ENCODE measurements at places on chromosomes 2 and 18.

GRCh38 chr2:67237288-67237687 lies 159.8 kb upstream of the ETAA1 start:
- no peak for DNase-seq

DNA sequence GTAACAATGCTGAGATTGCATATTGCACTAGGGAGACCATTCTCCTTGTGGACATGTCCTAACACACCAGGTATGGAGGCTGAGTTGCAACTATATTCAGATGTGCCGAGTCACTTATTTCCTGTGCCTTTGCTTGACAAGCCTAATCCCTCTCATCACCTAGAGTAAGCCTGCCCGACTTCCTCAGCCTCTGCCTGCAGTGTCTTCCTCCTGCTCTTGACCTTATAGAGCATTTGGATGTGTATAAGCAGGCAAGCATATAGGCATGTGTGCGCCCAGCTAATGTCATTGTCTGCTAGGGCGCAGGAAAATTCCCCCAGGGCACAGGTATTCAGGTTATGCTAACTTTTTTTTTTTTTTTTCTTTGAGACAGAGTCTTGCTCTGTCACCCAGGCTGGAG lies 316.9 kb downstream of the CDH2 start:
- no peak for DNase-seq

GRCh38 chr2:11771971-11772615 lies 25.7 kb downstream of the LPIN1 start:
- no peak for DNase-seq

DNA sequence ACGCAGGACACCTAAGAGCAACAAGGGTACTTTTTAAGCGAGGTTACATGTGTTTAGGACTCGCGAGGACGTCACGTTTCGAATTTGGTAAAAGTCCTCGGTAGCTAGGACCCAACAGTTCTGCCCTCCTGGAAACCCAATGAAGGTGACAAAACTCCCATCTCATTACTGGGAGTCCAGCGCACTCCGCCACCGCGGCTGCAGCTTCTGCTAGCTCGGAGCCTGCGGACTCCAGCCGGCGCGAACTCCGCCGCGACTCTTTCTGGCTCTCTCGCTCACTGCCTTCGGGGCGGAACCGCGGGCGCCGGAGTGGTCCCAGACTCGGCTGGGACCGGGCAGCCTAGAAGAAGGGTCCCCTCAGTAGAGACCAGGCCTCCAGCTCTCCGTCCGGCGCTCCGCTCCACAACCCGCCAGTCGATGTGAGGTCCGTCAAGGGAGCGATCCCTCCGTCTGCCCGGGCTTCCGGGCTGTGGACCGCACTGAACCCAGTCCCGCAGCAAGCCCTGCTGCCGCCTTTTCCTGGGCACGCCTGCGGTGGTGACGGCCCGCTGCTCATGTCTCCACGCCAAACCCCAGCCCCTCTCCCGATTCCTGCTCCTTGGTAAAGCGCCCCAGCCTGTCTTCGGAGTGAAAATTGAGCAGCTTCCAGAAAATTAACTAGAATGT lies 3.0 kb upstream of the OSR1 start:
- DNase-seq: peak; percentile 39

GRCh38 chr2:132656266-132656975 lies 13.6 kb downstream of the LYPD1 start:
- no peak for DNase-seq

DNA sequence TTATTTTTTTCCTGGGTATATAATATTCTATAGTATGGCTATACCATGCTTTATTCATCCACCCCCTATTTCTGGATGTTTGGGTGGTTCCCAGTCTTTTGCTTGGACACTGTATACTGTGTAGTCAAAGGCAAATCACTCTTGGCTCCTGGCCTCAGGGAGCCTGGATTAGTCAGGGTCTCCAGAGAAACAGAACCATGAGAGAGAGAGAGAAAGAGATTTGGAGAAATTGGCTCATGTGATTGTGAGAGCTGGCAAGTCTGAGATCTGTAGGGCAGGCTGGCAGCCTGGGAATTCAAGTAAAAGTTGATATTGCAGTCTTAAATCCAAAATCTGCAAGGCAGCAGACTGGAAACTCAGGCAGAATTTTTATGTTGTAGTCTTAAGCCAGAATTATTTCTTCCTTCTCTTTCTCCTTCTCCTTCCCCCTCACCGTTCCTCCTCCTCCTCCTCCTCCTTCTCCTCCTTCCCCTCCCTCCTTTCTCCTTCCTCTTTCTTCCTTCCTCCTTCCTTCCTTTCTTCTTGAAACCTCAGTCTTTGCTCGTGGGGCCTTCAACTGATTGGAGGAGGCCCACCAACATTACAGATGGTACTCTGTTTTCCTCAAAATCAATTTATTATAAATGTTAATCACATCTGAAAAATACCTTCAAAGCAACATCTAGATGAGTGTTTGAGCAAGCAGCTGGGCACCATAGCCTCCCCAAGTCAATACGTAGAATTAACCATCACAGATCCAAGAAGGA lies 33.0 kb downstream of the CTIF start:
- no peak for DNase-seq

GRCh38 chr2:159186462-159186861 lies 100.0 kb downstream of the WDSUB1 start:
- DNase-seq: no peak

GRCh38 chr2:195312662-195313061 lies 344.4 kb upstream of the SLC39A10 start:
- DNase-seq: no peak

DNA sequence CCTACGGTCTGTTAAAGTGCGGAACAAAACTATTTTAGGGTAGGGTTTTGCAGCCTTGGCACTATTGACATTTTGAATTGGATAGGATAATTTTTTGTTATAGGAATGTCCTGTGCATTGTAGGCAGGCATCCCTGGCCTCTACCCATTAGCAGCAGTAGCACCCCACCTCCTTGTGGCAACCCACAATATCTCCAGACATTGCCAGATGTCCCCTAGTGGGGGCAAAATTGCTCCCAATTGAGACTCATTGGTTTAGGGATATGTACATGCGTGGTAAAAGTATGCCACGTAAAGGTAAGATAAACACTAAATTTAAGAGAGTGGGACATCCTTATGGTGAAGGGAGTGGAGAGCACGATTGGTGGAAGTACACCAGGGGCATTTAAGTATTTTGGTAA lies 4.6 kb downstream of the MIB1 start:
- DNase-seq: no peak

DNA sequence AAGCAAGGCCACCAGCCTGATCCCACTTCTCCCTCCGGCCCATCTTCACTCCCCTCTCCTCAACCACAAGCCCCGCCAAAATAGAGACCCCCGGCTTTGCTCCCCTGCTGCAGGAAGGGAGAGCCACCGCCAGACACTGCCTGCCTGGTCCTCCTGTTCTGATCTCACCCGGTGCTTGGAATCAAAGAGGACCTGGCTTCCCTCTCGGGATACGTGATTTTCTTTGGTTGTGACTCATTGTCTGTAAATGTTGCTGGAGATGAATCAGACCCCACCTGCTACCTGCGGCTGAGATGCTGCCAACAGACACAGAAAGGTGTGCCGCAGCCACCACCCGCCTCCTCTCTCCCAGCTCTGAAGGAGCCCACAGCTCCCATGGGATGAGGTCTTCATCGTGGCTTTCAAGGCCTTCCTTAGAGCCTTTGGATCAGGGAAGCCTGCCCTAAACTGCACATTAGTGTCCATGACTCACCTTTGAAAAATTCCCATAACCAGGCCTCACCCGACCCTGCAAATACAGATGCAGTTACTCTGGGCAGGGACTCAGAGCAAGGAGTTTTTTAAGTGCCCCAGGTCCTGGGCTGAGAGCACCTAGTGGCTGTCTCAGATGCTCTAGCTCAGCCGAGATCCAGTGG lies 79.4 kb upstream of the ZNF532 start:
- peak; percentile 73 for DNase-seq

DNA sequence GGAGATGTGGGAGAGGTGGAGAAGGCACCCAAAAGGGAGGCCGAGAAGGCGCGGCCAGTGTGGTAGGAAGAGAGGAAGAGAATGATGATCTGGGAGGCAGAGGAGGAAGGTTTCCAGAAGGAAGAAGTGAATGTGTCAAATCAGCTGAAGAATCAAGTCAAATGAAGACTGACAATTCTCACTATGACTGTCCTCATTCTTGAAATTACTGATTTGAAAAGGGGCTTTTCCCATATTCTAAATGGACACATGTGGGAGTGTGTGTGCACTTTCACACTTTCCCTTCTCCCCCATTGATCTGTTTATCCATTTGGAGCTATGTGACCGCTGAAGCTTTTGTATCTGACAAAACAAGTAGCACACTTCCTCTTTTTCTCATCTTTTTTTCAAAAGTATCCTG lies 6.1 kb downstream of the AFF3 start:
- no peak for DNase-seq

DNA sequence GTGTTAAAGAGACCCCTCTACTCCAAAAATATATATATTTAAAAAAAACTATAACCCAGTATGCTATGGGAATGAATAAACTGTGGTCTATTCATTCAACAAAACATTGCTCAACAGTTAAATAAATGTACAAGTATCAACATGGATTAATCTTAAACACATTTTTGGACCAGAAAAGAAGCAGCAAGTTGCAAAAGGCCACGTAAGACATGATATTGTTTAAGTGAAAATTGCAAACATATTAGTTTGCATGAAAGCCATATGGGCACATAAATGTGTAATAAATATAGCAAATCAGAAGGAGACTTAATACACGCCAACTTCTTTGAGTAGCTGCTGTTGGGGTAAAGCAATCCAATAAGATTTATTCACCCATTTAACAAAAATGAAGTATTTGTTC lies 321.5 kb downstream of the FBXO15 start:
- DNase-seq: no peak

- DNase-seq: no peak
These were observed 128.4 kb downstream of the GALNT3 start for GRCh38 chr2:165665614-165666013.

- DNase-seq: no peak
These were observed 148.0 kb downstream of the HDAC4 start for GRCh38 chr2:239252801-239253200.

- no peak for DNase-seq
These were observed 4.9 kb upstream of the STK17B start for GRCh38 chr2:196176142-196176738.

GRCh38 chr2:64153811-64154210 lies 9.6 kb upstream of the PELI1 start:
- DNase-seq: no peak

GRCh38 chr2:40544072-40544471 lies 92.2 kb upstream of the SLC8A1 start:
- DNase-seq: no peak

DNA sequence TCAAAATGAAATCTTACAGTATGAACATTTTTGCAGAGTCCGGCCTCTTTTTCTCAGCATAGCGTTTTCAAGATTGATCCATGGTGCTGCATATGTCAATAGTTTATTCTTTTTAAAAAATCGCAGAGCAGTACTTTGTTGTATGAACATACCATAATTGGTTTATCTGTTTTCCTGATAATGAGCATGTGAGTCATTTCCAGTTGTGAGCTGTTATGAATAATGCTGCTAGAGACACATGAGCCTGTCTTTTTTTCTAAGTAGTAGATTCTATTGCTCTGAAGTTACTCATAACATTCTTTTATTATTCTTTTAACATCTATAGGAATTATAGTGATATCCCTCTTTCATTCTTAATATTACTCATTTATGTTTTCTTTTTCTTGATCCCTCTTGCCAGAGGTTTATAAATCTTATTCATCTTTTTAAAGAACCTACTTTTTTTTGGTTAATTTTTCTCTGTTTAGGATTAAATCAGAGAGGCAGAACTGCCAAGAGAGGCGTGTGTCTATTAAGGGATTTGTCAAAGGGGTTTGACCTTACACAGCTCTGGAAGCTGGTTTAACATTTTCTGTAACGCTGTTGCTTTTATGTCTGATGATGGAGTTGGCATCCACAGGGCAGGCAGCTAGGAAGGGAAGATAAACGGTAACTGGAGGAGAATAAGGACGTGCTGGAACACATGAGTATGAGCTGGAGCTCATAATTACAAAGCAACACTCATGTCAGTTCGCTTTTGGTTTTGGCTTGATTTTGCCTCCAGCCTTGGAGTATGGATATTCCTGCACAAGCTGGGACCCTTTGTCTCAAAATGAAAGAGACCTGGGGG lies 47.4 kb downstream of the MGAT5 start:
- peak; percentile 68 for DNase-seq

- DNase-seq: no peak
These were observed 241.7 kb upstream of the FOSL2 start for GRCh38 chr2:28150994-28151393.

- no peak for DNase-seq
These were observed 75.9 kb downstream of the DNMT3A start for GRCh38 chr2:25265802-25266201.

DNA sequence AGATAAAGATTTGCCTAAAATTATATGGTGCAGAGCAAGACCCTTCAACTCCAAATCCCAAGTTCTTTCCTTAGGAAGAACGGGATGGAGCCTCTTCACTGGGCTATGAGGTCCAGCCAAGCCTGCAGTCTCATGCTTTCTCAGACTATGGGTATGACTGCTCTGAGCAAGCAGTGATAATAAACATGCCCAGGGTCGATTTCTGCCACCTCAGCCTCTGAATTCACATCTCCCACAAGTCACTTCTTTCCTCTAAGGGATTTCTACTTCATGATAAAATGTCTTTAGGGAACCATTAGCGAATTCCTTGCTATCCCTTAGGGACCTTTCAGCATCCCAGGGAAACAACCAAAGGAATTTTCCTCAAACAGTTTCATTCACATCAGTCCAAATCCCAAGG lies 94.8 kb downstream of the GFPT1 start:
- DNase-seq: no peak

- DNase-seq: no peak
These were observed 153.0 kb downstream of the NRP2 start for GRCh38 chr2:205835251-205835791.

GRCh38 chr2:123500988-123501387 lies 524.1 kb upstream of the CNTNAP5 start:
- no peak for DNase-seq

- DNase-seq: no peak
These were observed 48.0 kb upstream of the LPIN2 start for GRCh38 chr18:3060667-3061580.

DNA sequence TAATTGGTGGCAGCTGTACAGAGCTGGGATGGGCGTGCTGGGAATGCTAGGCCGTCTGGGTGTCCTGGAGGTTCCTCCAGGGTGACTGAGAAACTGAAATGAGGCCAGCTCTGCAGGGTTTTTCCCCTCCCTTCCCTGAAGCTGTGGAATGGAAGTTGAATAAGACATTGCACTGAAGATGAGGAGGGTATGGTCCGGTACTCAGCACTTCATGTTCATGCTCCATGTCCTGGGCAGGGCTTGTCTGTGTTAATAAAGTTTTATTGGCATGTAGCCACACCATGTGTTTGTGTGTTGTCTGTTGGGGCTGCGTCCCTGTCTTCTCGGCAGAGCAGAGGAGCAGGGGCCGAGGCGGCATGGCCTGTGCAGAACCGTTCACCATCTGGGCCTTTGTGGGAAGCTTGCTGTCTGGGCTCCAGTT lies 154.0 kb downstream of the LDLRAD4 start:
- DNase-seq: no peak

GRCh38 chr18:58542426-58543159 lies 86.3 kb downstream of the ALPK2 start:
- no peak for DNase-seq

DNA sequence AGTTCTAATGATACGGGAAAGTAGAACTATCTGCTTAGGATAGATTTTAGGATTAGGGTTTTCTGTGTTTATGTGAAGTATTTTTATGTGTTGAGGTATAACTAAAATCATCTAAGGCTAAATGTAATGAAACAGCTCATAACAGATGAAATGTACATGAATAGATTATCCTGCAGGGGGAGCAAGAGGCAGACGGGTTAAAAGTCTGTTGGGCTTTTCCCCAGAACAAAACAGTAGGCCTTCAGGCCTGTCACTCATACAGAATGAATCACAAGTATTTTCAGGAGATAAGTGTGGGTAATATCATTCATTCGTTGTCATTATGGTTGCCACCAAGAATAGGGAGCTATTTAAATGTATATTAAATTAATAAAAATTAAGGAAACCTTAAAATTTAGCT lies 107.9 kb upstream of the IL1R2 start:
- peak; percentile 77 for DNase-seq
